ENCODE measurements at places on chromosomes 7 and 10.

- no peak for DNase-seq
These were observed 80.4 kb upstream of the CDK6 start for GRCh38 chr7:92916770-92917224.

DNA sequence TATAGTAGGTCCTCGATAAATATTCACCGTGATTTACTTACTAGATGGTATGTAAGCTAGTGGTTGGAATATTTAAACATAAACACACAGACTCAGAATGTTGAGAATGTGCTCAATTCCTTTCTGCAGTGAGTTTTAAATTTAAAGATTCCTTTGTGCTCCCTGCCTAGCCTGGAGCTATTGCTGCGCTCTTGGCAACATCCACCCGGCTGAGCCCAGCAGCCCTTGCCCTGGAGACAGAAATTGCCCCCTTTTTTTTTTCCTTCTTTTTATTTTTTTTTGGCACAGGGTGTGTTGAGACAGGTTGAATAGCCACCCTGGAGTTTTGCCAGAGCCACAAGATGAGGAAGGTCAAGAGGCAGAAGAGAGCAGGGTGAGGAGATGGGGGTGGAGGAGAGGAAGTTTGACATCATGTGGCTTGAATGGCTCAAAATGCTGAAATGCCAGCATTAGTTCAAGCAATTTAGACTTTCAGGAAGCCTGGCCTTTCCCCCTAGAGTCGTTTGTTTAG lies 180.8 kb downstream of the PRKCQ start:
- peak; percentile 82 for DNase-seq

DNA sequence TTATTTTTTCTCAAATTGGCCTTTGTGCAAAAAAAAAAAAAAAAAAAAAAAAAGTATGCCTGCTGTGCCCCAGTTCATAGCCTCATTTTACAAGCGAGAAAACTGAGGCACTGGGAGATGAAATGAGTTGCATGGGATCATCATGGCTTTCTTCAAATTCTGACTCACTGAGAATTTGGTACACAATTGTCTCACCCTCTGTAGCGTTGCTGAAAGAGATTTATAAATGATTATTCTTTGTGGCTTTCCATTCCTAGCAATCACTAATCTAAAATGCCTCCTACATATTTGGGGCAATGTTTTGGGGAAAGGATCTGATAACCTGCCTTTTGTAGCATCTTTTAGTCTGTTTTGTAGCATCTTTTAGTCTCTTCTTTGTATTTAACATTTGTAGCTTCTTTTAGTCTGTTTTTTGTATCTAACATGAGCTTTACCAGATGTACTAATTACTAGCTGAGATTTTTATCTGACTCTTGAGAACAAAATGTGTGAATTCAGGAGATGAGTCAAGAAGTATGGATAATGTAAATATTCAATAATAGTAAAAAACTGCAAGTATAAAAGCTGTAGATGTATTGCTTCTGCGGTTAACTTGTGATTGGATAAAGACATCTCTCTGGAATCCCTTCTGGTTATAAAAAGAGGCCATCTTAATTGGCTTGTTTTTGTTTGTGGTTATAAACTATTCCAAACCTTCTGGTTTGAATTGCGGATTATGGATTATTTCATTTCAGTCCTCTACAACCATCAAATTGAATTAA lies 161.4 kb downstream of the ARID5B start:
- no peak for DNase-seq

DNA sequence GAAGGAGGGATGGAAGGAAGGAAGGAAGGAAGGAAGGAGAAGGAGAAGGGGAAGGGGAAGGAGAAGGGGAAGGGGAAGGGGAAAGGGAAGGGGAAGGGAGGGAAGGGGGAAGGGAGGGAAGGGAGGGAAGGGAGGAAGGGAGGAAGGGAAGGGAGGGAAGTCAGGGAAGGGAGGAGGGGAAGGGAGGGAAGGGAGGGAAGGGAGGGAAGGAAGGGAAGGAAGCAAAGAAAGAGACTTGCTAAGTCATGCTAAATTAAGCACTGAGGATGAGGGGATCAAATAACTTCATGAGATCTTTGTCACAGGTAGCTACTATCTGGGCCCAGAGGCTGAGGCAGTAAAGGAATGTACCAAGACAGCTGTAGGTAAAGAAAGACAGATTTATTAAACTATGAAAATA lies 116.4 kb downstream of the TRIL start:
- DNase-seq, result no peak

GRCh38 chr7:114086537-114086913 lies 167.7 kb upstream of the PPP1R3A start:
- DNase-seq, result no peak

- no peak for DNase-seq
These were observed 51.3 kb downstream of the TWIST1 start for GRCh38 chr7:19066170-19066569.

GRCh38 chr7:112211348-112211907 lies 4.9 kb downstream of the ZNF277 start:
- no peak for DNase-seq

GRCh38 chr7:139915864-139916716 lies 87.0 kb downstream of the TBXAS1 start:
- DNase-seq, result no peak

- no peak for DNase-seq
These were observed 871 bp upstream of the CCL24 start for GRCh38 chr7:75814407-75814947.

Data from globus pallidus (tissue), 1 donor.